Neural progenitor cell (in vitro differentiated cells): ENCODE measurements at places on chromosomes 11 and 22. TPM values are rescaled to one million over a fixed set of nuclear protein-coding genes. Genes with fewer than 3 reads are reported as not detected.

Gene SUSD2
- 0.02 and 0.25 TPM in 2 replicates for total RNA-seq

Gene BIRC3
- total RNA-seq = 0.09 TPM in 1 of 2 replicates, not detected in the other

Gene MICAL3
- 32.7 and 33.6 TPM in 2 replicates for total RNA-seq

Gene ZNF70
- 3.9 and 4.6 TPM in 2 replicates for total RNA-seq

Gene EMID1
- total RNA-seq = 6.7 and 17.7 TPM in 2 replicates

DNA sequence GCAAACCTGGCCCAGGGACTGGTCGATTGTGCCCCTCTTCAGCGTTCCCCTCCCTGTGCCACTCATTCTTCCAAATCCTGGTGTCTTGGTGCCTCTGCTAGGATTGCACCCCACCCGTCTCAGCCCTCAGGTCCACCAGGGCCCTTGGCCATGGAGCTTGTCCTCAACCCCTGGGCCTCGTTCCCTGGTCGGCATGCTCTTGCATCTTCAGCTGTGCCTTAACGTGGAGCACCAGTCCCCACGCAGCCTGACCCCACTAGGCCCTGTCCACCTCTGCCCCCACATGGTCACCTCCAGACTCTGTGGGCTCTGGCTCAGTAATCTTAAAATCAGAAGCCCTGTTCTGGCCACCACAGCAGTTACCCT, 61.1 kb downstream of the OSBP2 start:
- no peaks in the 10 kb centered on the region for H3K36me3 ChIP-seq
- H3K4me3 ChIP-seq = no peak overlapping the region
- H3K27ac ChIP-seq = no peak overlapping the region
- no peaks in the 10 kb centered on the region for H3K4me1 ChIP-seq
- no peaks in the 10 kb centered on the region for H3K27me3 ChIP-seq

DNA sequence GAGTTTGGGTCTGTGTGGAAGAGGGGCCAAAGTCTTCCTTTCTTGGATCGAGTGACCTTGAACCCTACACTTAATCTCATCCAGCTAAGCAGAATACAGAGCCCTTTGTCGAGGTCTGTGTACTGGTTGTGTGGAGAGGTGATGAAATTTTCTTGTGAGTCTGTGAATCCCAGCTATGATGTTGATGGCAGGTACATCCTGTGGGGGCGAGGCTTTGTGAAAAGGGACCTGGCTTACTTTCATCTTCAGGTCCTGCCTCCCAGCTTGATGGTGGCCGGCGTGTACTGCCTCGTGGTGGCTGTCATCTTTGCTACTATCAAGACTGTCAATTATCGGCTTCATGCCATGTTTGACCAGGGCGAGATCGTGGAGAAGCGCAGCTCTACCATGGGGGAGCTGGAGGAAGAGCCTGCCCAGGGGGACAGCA, 1.0 kb downstream of the PCNX3 start:
- H3K27me3 ChIP-seq = no peaks in the 10 kb centered on the region
- H3K27ac ChIP-seq = no peak overlapping the region

DNA sequence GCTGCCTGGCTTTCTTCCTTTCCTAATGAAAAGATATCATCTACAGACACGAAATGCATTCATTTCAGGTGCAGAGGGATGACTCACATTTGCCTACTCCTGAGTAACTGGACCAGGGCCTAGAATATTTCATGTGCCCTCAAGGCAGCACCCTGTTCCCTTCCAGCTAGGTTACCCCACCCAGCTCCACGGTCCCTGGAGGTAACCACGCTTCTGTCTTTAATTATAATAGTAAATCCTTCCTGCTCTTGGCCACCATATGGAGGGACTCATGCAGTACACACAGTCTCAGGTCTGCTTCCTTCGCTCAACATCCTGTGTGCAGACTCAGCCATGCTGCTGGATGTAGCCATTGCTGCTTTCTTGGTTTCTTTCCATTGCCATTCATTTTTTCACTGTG, 22.3 kb downstream of the DHCR7 start:
- H3K4me1 ChIP-seq = no peaks in the 10 kb centered on the region
- no peak overlapping the region for H3K27ac ChIP-seq
- no peak overlapping the region for H3K4me3 ChIP-seq
- no peak for DNase-seq
- H3K36me3 ChIP-seq = no peaks in the 10 kb centered on the region

GRCh38 chr11:128917144-128917724, 25.4 kb downstream of the TP53AIP1 start:
- no peak overlapping the region for H3K4me3 ChIP-seq
- no peaks in the 10 kb centered on the region for H3K27me3 ChIP-seq

- H3K27ac ChIP-seq = no peak overlapping the region
- peaks cover 5% of the 10 kb centered on the region for H3K4me1 ChIP-seq
- no peak overlapping the region for H3K4me3 ChIP-seq
- H3K27me3 ChIP-seq = no peaks in the 10 kb centered on the region
- no peak for DNase-seq
These were observed 562.5 kb downstream of the MN1 start for GRCh38 chr22:27238935-27239510.

DNA sequence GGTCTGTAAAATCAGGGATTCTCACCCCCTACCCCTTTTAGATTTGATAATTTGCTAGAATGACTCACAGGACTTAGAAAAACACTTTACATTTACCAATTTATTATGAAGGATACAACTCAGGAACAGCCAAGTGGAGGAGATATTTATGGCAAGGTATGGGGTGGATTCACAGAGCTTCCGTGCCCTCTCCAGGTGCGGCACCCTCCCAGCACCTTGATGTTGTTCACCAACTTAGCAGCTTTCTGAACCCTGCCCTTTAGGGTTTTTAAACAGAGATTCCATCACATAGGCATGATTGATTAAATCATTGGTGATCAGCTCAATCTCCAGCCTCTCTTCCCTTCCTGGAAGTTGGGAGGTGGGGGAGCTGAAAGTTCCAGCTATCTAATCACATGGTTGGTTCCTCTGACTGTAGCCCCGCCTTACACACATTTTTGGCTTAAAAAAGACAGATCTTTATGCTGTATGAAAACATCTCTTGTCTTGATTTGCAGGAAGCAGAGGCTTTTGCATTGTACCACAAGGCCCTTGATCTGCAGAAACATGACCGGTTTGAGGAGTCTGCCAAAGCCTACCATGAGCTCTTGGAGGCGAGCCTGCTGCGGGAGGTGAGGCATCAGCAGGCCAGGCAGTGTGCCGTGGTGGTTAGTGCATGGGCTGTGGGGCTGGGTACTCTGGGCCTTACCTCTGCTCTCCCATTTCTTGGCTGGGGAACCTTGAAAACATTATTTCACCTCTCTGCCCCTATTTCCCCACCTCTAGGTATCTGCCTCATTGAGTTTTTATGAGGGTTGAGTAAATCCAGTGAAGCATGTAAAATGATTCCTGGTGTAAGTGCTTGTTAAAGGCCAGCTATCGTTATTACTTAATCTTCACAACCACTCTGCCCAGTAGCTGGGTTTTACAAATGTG, 27.0 kb downstream of the CABIN1 start:
- H3K36me3 ChIP-seq = no peaks in the 10 kb centered on the region
- H3K4me3 ChIP-seq = no peak overlapping the region
- no peaks in the 10 kb centered on the region for H3K27me3 ChIP-seq
- peaks cover 7% of the 10 kb centered on the region for H3K4me1 ChIP-seq

DNA sequence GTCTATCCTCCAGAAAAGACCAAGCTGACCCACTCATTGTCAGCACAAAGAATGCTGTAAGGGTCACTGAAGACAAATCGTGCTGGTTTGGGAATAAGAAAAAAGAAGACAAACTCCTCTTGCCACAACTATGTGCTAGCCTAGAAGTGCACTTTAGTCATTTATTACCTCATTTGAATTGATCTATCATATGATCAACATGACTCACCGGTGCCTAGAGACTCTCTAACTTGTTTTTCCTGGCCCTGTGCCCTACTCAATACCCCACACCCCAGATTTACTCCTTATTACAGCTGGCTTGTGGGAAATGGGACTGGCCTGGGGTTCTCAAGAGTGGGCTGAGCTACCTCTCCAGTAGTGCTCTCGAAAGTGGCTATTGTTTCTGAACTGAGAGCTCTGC, 35.9 kb upstream of the HORMAD2 start:
- no peak for DNase-seq
- H3K27ac ChIP-seq = no peak overlapping the region
- H3K4me3 ChIP-seq = no peak overlapping the region
- H3K27me3 ChIP-seq = no peaks in the 10 kb centered on the region
- peaks cover 4% of the 10 kb centered on the region for H3K4me1 ChIP-seq

DNA sequence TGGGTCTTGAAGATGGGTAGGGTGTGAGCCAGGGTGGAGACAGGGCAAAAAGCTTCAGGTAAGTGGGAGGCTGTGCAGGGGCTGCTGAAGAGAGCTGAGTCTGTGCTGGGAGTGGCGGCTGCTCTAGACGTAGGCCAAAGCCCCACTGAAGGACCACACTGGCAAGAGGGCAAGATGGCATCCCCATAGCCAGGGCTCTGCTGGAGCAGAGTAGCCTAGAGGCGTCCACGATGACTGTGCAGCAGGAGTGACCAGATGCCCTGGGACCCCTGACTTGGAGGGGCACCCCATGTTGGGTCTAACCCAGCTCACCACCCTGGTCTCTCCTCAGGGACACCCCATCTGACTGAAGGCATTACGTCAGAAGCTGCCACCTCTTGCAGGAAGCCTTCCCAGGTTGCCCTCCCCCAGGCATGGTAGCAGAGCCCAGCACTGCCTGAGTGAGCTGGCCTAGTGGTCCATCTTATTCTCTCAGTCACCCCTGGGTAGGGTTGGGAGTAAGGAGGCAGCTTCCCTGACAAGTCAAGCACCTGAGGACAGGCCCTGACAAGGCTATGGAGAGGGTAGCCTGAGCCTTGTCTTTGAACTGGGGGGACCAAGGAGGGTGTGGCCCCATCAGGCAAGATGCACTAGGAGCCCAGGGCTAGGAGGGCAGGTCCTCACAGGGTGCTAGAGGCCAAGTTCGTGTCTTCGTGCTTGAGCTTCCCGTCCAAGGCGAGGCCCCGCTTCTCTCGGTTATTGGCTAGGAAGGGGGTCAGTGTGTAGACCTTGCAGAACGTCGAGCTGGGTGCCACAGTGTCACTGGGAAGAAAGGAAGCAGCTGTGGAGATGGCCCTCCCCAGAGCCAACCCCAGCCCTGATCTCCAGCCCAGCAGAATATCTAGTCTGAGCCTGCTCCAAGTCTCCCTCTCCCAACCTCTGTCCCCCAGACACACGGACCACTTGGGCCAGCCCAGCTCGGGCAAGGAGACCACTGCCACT, 33.1 kb downstream of the TPBGL start:
- H3K27ac ChIP-seq = no peak overlapping the region
- no peak overlapping the region for H3K4me3 ChIP-seq
- no peaks in the 10 kb centered on the region for H3K36me3 ChIP-seq
- no peak for DNase-seq
- no peaks in the 10 kb centered on the region for H3K27me3 ChIP-seq

DNA sequence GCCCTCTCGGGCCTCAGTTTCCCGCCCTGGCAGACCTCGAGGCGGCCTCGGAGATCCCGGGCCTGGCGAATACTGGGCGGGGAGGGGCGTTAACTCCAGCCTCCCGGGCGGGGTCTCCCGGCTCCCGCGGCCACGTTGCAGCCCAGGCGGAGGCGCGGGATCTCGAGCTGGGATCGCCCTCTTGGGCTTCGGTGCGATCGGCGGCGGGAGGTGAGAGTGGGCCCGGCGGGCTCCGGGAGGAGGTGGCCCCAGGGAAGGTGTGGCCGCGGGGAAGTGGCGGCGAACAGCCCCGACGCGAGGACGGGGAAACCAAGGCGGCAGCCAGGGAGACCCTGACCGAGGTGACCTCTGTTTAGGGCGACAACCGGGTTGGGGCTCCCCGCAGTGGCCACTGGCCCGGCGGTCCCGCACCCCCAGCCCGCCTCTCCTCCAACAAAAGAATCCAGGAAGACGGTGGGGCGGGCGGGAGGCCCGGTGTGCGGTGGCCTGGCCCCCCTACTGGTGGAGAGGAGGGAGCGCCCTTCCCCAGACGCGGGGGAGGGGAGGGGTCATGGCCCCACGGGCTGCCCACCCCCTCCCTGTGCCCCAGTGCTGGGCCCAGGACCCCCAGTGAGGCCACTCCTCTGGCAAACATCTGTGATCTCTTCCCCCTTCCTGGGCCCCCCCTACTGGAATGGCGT, at the start of gene PHETA2:
Gene PHETA2, plus strand, starts transcription at position 117 of the 680 bp plus-strand sequence. CDS start 3,046 bp downstream, outside the sequence.
- DNase-seq = peak; percentile 32
- no peaks in the 10 kb centered on the region for H3K36me3 ChIP-seq
- H3K4me1 ChIP-seq = peaks cover 9% of the 10 kb centered on the region
- H3K27ac ChIP-seq = no peak within 1 kb of the TSS
- peak within 1 kb of the TSS; percentile 29 for H3K4me3 ChIP-seq
- peaks cover 14% of the 10 kb centered on the region for H3K27me3 ChIP-seq

GRCh38 chr11:27452147-27452546, 20.4 kb downstream of the LGR4 start:
- H3K27me3 ChIP-seq = no peaks in the 10 kb centered on the region
- H3K4me3 ChIP-seq = peak overlapping the region; percentile 7
- H3K36me3 ChIP-seq = peaks cover 17% of the 10 kb centered on the region
- peak overlapping the region; percentile 89 for H3K27ac ChIP-seq
- peaks cover 45% of the 10 kb centered on the region for H3K4me1 ChIP-seq
- no peak for DNase-seq

- H3K4me3 ChIP-seq = peak overlapping the region; percentile 96
- H3K27me3 ChIP-seq = no peaks in the 10 kb centered on the region
- H3K27ac ChIP-seq = peak overlapping the region; percentile 66
These were observed 686 bp downstream of the KIF18A start for GRCh38 chr11:28107191-28107749.

- H3K4me3 ChIP-seq = no peak overlapping the region
- no peaks in the 10 kb centered on the region for H3K36me3 ChIP-seq
- H3K4me1 ChIP-seq = no peaks in the 10 kb centered on the region
- H3K27me3 ChIP-seq = no peaks in the 10 kb centered on the region
These were observed 582.6 kb downstream of the METTL15 start for GRCh38 chr11:28690746-28691145.

DNA sequence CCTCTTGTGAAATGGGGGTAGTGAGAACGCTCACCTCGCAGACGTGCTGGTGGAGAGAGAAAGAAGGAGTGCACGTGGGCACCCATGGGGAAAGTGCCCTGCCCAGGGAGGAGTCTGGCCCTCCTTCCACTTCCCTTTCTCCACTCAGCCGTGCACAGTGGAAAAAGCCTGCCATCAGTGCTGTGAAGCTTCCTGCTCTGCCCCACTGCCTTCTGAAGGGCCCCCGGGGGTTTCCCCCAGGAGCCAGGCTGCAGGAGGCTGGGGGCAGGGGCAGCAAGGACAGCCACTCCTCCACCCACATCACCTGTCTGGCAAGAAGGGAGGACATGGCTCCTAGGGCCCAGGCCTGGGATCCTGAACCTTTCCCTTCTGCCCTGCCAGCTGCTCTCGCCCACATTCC, 7.6 kb downstream of the TP53I11 start:
- no peak for DNase-seq
- peaks cover 50% of the 10 kb centered on the region for H3K4me1 ChIP-seq
- no peaks in the 10 kb centered on the region for H3K36me3 ChIP-seq
- H3K27me3 ChIP-seq = no peaks in the 10 kb centered on the region
- no peak overlapping the region for H3K4me3 ChIP-seq
- H3K27ac ChIP-seq = no peak overlapping the region

GRCh38 chr22:22847241-22847640, 40.4 kb upstream of the IGLL5 start:
- no peak for DNase-seq
- peaks cover 97% of the 10 kb centered on the region for H3K27me3 ChIP-seq
- H3K4me1 ChIP-seq = no peaks in the 10 kb centered on the region
- no peak overlapping the region for H3K4me3 ChIP-seq

- H3K36me3 ChIP-seq = no peaks in the 10 kb centered on the region
- no peaks in the 10 kb centered on the region for H3K4me1 ChIP-seq
- H3K27ac ChIP-seq = no peak overlapping the region
- no peaks in the 10 kb centered on the region for H3K27me3 ChIP-seq
- H3K4me3 ChIP-seq = no peak overlapping the region
- DNase-seq = no peak
These were observed 12.0 kb downstream of the PPIL2 start for GRCh38 chr22:21677606-21678443.
